ENCODE measurements at places on chromosomes 5 and 9.

- no peak for DNase-seq
Observed at GRCh38 chr5:81195335-81195929, 37.7 kb upstream of the CKMT2 start.

DNA sequence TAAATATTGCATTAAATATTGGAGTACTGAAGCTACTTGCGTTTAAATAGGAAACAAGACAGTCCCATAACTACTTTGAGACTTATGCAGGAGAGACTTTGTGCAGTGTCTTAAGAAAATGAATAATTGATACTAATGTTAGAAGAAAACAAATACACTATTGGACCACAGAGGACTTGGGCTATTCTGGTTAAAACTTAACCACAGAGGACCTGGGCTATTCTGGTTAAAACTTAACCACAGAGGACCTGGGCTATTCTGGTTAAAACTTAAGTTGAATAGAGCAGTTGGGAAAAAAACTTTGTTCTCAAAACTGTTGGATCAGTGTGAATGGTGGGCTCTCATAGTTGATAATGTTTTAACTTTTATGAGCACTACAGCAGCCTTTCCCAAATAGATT, 141.7 kb downstream of the WDR70 start:
- DNase-seq, result no peak

DNA sequence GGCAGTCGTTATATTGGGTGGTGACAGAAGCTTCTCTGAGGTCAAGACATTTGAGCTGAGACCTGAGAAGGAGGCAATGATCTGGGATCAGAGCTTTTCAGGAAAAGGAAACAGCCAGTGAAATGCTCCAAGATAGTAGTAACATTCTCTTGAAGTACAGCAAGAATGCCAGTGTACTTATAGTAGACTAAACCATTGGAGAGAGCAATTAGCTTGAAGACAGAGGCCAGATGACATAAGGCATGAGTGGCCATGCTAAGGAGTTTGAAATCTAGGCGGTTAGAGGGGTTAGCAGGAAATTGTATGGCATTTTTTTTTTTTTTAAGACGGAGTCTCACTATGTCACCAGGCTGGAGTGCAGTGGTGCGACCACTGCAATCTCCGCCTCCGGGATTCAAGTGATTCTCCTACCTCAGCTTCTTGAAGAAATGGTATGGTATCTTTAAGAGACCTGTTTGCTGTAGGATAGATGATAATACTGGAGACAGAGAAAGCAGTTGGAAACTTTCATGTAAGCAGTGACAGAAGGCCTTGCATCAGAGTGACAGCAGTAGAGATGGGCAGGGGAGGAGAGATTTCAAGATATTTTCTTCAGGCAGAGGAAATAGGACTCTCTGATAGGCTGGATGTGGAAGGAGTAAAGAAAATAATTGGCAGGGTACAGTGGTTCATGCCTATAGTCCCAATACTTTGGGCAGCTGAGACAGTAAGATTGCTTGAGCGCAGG, 482.2 kb upstream of the PAPPA start:
- no peak for DNase-seq

DNA sequence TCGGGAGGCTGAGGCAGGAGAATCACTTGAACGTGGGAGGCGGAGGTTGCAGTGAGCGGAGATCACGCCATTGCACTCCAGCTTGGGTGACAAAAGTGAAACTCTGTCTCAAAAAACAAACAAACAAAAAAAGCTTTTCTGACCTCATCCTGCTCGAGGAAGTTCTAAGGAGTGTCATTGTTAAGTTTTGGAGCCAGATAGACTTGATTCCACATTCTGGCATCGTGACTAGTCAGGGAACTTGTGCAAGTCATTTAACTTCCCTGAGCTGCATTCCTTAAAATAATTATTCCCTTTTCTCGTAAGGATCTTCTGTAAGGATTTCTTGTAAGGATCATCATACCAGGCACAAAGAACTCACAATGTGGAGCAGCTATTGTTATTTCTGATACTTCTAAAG, 26.2 kb downstream of the SNX24 start:
- DNase-seq, result no peak

DNA sequence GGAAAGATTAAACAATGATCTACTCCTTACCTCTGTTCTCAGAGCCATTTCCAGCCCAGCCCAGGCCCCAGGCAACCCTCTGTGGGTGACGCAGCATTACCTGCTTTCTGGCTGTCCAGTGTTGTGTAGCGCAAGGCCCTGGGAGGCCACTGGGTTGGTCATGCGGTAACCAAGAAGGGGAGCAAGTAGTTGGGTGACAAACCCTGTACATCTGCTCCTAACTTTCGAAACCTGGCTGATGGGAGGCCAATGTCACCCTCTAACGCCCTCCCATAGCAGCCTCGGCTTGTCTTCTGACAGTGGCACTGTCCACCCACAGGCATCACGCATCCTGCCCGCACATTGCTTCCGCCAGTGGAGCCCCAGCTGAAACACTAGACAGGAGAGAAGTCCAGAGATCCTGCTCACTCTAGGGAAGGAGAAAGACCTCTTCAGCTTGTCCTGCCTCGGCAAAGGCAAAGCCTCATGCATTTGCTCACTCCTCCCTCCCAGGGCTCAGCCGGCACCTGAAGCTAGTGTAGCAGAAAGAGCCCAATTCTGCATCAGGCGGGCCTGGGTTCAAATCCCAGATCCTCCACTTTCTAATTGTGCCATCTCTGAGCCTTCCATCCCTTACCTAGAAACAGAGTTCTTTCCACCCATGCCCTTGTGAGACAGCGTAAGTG, 94.6 kb downstream of the ADAMTS2 start:
- no peak for DNase-seq

- DNase-seq, result no peak
Observed at GRCh38 chr5:134609232-134609851, 23.3 kb downstream of the SAR1B start.

DNA sequence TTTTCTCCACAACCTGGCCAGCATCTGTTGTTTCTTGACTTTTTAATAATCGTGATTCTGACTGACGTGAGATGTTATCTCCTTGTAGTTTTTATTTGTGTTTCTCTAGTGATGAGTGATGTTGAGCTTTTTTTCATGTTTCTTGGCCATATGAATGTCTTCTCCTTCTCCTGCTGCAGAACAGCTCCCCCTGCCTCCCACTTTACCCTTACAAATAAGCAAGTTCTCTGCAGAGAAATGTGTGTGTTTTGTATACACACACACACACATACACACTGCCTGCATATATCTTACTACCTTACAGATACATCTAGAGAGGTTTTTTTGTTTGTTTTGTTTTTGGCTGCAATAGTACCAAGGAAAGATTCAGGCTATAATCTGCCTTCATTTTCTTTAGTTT, 88.7 kb upstream of the PHF24 start:
- DNase-seq, result no peak

DNA sequence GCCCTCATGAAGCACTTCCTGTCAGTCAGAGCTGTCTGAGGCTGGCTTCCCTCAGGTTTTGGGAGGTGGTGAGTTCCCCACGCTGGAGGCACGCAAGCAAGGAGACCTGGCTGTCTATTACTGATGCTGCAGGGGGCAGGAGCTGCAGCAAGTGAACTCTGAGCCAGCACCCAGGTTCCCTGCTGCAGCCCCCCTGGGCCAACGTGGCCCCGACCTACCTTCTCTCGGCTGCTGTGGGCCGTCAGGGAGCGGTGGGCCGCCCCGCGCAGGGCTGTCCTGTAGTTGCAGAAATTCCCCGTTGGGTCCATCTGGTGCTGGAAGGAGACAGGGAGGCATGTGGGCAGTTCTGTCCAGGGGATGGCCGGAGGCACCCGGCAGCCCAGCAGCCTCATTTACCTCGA, 46.8 kb upstream of the RNF130 start:
- no peak for DNase-seq

- no peak for DNase-seq
Observed at GRCh38 chr5:90898326-90899013, 339.9 kb downstream of the ADGRV1 start.

GRCh38 chr9:124855566-124855943, 2.3 kb downstream of the WDR38 start:
- DNase-seq, result no peak

GRCh38 chr9:104856413-104856941, 71.5 kb downstream of the ABCA1 start:
- DNase-seq, result no peak

- DNase-seq, result no peak
Observed at GRCh38 chr5:35794328-35794619, 62.4 kb upstream of the IL7R start.

DNA sequence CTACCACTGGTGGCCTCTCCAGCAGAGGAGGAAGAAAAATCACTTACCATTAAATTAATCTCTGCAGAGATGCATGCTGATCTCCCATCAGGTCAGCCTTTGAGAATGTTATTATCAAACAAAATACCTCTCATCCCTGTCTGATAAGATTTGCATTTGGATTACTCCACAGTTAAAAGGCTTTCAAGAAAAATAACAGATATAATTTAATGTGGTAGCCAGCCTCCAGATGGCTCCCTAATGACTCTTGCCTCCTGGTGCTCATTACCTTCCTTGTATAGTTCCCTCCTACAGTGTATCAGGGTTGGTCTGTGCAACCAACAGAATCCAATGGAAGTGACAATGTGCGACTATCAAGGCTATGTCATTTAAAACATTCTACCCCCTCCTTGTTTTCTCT, 63.6 kb upstream of the TNPO1 start:
- DNase-seq, result no peak
